ENCODE measurements at places on chromosomes 6 and 20.

- DNase-seq = no peak
These were observed 283.8 kb upstream of the TSHZ2 start for GRCh38 chr20:52688345-52688744.

DNA sequence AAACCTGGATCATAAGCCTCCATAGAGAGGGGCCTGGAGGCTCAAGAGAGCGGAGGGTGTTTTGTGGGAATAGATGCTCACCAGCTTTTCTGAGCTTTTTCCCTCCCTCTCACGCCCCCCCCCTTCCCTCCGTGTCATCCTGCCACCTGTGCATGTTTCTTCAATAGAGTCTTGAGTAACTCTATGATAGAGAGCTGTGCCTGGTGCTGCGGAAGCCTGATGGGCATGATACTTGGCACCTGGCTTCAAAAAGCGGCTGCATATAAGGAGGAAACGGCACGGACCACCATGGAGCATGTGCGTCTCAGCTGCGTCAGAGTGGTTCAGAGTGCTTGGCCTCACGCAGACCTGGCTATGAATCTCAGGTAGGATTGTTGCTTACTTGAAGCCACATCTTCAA, 198.9 kb downstream of the CDH4 start:
- DNase-seq = no peak

DNA sequence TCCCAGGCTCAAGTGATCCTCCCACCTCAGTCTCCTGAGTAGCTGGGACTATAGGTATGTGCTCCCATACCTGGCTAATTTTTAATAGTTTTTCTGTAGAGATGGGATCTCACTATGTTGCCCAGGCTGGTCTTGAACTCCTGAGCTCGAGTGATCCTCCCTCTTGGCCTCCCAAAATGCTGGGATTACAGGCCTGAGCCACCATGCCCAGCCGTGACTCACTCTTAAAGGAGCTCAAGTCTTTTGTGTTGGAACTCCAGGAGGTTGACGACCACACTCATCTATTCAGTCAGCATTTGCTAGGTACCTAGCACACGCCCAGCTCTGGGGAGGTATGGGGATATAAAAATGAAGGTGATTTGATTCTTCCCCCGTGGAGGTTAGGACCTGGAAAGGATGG, 62.8 kb downstream of the UTRN start:
- DNase-seq = no peak

DNA sequence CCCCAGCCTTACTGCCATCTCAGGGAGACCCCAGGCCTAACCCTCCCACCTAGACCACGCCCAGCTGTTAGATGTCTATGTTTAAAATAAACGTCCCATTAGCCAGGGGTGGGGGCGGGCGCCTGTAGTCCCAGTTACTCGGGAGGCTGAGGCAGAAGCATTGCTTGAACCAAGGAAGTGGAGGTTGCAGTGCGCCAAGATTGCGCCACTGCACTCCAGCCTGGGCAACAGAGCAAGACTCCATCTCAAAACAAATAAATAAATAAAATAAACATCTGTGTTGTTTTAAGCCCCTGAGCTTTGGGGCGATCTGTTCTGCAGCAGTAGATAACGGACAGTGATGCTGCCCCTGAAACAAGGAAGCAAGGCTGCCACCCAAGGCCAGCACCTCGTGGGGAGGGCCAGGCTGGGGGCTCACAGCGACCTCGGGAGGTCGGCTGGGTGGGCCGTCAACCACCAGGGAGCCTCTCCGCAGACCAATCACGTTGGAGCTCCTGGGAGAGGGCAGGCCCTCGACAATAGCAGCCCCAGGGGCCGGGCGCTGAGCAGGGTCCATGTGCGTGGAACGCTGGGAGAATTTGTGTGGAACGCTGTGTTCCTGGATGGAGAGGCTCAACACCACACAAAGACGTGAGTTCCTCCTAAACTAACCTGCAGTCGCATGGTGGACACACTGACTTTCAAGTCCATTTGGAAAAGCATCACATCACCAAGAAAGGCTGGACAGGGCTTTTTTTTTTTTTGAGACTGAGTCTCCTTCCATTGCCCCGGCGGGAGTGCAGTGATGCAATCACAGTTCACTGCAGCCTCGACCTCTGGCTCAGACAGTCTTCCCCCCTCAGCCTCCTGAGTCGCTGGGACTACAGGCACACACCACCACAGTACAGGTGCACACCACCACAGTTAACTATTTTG, 1.0 kb upstream of the HELZ2 start:
- no peak for DNase-seq

DNA sequence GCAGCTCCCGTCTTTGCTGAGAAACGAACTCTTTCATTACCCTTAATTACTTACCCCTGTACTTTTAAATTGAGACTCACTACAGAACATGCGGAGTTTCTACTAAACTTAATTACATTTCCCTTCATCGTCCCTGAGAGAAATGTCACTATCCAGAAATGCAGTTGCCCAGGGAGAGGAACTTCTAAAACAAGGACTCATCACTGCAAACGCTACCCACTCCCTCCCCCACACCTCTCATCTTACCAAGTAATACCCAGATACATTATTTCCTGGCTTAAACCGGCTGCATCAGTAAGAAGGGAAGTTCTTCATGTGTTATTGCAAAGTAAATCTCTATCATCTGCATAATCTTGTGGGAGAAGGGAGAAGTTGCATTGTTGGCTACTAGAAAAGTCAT, 138.3 kb downstream of the IPCEF1 start:
- DNase-seq = no peak

DNA sequence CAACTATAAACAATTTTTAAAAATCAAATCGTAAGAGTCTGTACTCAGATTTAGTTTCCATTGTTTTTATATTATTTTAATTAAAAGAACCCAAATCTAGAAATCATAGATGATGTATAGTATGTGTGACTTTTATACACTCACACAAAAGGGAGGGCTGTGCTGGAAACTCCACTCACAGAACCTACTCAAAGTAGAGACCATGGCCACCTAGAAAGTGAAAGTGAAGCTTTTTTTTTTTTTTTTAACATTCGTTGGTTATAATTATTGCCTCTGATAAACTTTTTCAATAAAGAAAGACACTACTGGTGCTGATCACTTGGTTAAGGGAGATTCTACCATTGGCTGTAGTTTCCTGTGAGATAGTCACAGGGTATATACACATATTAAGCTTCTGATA, 37.9 kb upstream of the PRL start:
- DNase-seq = no peak

GRCh38 chr6:69789578-69789977, 7.2 kb downstream of the LMBRD1 start:
- no peak for DNase-seq

DNA sequence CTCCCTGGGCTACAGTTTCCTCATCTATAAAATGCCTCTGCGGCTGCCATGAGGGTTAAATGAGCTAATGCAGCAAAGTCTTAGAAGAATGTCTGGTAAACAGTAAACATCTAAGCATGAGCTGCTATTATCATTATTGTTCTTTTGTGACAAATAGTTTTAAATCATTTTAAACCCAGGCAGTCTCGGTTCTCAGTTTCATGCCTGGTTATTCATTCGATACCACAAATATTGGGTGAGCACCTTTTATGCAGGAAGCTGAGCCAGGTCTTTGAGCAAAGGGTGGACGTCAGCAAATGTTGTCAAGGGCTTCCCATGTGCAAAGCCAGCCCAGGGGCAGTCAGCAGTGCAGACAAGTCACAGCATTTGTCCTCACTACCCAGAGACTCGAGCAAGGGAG, 128.7 kb downstream of the NFATC2 start:
- DNase-seq = no peak

All from stimulated activated CD4-positive, alpha-beta T cell treated with anti-CD3 and anti-CD28 coated beads, Interleukin-1b, Interleukin-23, amount 100 ng/mL, for 48 hours (primary cell).